ENCODE measurements at places on chromosomes 16 and 17. TPM values are rescaled to one million over a fixed set of nuclear protein-coding genes. Genes with fewer than 3 reads are reported as not detected.

ZNF469 gene
- 0.44 TPM for total RNA-seq

DNA sequence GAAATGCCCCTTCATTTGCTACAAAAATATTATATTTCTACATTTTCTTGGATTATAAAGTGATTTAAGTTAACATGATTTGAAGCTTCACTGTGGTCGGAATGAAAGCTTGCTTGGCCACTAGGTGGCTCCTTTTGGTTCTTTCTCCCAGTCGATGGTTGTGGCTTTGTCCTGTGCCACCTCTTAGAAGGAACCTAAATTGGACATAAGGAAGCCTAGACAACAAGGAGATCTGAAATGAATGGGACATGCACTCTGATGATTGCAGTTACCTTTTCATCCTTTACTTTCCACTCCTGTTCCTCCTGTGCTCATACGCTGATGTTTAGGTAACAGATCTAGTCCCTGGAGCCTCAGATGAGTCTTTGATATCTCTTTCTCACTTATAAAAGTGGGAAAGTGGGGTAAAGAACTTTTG lies 39.2 kb downstream of the FTO start:
- DNase-seq = peak; percentile 32

ADAP2 gene
- 0.87 TPM for total RNA-seq

DNA sequence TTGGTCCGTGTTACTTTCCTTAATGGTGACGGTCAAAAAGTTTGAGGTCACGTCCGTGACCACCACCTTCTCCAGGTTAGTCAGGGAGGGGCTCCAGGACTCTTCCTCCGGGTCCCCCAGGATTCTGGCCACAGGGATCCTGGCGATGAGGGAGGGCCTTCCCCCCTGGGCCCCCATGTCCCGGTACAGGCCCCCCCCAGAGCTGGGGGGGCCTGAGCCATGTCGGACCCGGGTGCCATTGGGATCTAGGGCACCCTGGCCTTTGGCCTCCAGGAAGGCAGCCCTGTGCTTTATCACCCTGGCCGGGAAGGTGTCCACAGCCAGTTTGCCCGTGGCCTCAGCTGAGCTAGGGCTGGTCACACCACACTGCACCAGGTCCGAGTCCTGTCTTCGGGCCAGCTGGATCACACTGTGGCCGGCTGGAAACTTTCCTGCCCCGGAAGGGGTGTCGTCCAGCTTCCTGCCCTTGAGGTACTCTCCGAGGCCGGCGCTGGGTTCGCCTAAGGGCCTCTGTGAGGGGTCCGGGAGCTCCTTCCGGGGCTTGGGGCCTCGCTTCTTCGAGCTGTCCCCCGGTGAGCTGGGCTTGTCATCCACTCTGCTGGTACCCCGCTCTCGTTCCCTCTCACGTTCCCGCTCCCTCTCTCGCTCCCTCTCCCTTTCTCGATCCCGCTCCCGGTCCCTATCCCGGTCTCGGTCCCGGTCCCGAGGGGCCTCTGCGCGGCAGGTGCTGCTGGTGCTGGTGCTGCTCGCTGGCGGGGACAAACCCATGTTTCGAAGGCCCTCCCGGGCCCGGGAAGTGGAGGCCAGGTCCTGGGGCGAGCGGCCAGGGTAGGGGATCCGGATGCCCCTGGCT lies 2.0 kb downstream of the CBX8 start:
- no peak for DNase-seq

DNA sequence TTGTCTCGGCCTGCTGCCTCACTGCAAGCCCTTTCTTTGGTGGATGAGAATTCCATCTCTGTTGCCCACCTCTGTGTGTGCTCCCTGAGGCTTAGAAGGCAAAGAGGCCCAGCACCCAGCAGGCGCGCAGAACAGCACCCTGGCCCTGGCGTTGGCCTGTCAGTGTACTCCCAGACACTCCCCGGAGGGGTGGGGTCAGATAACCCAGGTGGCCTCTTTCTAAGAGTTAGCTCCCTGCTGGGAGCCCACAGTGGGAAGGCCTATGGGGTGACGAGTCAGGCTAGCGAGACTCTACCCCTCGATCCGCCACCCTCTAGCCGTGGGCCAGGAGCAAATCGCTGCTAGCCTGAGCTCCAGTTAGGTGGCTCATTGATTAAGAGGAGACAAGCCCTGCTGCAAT lies 38.1 kb downstream of the SRL start:
- no peak for DNase-seq

DNA sequence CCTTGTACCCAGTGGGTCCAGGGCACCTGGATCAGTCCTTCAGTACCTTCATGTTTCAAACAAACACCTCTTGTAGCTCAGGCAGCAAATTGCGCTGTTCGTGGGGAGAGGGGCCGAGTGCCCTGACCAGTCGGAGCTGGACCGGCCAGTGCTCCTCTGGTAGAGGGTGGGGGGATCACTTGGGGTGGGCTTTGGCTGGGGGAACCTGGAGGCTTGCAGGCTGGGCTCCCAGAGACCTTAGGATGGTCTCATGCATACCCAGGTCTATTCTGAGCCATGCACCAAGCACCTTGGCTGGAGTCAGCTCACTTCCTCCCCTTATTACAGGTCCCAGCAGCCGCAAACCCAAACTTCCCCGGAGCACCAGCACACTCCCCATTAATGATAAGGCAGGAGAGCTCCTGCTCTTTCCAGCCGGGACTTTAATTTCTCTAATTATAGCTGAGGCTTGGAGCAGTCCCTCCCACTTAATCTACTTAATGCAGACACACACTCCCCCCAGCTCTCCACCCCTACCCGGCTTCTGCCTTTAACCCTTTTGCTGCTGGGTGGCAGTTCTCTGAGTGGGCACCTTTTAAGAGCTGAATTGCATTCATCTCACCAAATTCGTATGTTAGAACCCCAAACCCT lies 26.3 kb upstream of the MGAT5B start:
- no peak for DNase-seq

SRCIN1 gene
- total RNA-seq = under 0.01 TPM

DNA sequence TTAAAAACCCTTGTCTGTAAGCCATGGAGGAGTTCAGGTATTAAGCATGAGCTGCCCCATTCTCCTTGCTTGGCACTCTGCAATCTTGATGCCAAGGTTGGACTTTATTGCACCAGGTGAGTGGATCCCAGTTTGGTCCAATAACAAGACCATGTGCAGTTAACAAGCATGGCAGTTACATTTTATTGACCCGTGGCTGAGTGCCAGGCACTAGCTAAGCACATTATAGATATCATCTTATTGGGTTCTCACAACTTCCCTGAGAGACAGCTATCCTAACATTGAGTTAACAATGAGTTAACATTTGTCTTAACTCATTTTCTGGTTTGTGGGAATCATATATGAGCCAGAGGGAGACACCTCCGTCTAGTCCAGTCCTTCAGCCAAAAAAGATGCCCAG lies 21.8 kb downstream of the LYRM9 start:
- no peak for DNase-seq

- no peak for DNase-seq
These were observed 20.1 kb downstream of the RAB11FIP3 start for GRCh38 chr16:445566-445965.

GRCh38 chr17:81250286-81251093 lies 11.4 kb downstream of the NDUFAF8 start:
- no peak for DNase-seq

GRCh38 chr17:43832168-43832975 lies 574 bp downstream of the MPP3 start:
- peak; percentile 46 for DNase-seq

All from lung microvascular endothelial cell (primary cell).